ENCODE measurements at places on chromosomes 12 and 14. TPM values are rescaled to one million over a fixed set of nuclear protein-coding genes. Genes with fewer than 3 reads are reported as not detected.

Gene WIF1
- not detected for total RNA-seq

Gene UNC79
- total RNA-seq: 1.7 TPM

GRCh38 chr12:50625029-50625925 lies 120.5 kb downstream of the DIP2B start:
- no peak for DNase-seq

GRCh38 chr14:76953311-76953945 lies 75.1 kb downstream of the IRF2BPL start:
- DNase-seq: no peak

- DNase-seq: no peak
Measured at GRCh38 chr12:57460841-57461275, 1.3 kb downstream of the GLI1 start.
